NCI-H1105 treated with DMSO at 0.1 percent for 48 hours (cell line): ENCODE measurements at places on chromosomes 2 and 18.

GRCh38 chr2:176078541-176079284 is 5.0 kb downstream of the EVX2 start:
- no peak for DNase-seq

DNA sequence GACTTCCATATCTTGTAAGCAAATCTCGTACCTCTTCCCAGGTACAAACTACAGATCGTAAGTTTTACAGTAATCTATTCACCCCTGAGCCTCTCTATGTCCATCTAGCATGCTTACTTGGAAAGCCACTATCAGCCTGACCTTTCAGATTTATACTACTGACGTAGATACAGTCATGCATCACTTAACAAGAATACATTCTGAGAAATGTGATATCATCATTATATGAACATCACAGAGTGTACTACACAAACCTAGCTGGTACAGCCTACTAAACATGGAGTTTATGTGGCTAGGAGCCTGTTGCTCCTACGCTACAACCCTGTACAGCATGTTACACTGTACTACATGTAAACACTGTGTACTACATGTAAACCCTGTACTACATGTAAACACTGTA is 293.2 kb upstream of the ZNF804A start:
- DNase-seq, result no peak

DNA sequence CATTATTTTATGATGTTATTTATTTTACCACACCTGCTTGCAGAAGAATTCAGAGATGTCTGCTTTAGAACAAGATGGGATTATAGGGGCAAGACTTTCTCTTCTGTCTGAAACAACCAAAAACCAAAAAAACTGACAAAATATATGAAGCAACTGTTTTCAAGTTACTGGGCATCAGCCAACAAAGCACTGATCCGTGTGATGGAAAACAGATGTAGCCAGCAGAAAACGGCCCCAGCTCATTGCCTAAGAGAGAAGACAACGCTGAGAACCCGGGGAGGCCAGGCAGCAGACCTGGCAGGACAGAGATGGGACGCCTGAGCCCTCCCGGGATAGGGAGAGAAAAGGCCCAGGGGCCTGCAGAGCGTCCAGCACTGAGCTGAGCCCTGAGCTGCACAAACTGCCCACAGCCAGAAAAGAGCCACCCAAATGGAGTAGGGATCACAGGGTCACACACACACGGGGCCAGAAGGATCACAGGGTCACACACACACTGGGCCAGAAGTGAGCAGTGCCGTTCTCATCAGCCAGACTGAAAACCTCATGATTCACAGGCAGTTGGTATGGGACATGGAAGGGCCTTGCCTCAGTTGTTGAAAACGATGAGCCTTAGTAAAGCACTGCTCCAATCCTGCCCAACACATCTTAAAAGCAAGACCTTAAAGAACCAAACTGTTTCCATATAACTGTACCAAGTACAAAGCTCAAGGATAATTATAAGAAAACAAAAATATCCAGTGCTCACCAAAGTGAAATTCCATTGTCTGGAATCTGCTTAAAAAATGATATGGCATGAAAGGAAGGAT is 12.1 kb downstream of the PXDN start:
- DNase-seq, result no peak

DNA sequence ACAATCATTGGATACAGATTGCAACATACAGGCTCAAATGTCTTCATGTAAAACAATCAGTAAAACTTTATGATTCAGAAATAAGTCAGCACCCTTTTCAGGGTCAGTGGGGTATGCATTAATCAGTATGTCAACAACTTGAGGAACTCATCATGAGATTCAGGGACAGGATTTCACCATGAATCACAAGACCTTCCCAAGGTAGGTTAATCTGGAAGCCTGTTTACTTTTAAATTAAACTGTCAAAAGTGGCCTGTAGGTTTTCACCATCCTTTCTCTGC is 104.8 kb downstream of the SP100 start:
- no peak for DNase-seq

DNA sequence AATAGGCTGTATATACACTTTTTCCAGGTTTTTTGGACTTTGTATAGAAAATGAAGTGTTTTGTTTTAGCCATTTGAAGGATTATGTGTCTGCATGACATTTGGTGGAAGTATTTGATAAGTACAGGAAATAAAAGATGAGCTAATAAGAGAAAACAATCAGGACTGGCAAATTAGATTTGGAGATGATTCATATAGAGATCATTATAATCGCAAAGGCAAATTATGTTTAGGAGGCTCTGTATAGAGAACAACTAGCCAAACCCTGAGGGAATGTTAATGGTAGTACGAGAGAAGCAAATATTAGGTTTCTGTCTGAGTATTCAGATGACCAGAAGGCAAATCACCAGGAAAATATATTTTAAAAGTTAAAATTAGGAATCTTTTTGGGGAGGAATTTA is 41.7 kb downstream of the PLCL1 start:
- no peak for DNase-seq

- DNase-seq, result peak; percentile 1
Measured at GRCh38 chr2:8623958-8624591, 57.8 kb upstream of the ID2 start.
